GM12864 (cell line): ENCODE measurements at places on chromosomes 7 and 10.

GRCh38 chr10:113663142-113663541 lies 699 bp downstream of the NRAP start:
- DNase-seq = no peak

DNA sequence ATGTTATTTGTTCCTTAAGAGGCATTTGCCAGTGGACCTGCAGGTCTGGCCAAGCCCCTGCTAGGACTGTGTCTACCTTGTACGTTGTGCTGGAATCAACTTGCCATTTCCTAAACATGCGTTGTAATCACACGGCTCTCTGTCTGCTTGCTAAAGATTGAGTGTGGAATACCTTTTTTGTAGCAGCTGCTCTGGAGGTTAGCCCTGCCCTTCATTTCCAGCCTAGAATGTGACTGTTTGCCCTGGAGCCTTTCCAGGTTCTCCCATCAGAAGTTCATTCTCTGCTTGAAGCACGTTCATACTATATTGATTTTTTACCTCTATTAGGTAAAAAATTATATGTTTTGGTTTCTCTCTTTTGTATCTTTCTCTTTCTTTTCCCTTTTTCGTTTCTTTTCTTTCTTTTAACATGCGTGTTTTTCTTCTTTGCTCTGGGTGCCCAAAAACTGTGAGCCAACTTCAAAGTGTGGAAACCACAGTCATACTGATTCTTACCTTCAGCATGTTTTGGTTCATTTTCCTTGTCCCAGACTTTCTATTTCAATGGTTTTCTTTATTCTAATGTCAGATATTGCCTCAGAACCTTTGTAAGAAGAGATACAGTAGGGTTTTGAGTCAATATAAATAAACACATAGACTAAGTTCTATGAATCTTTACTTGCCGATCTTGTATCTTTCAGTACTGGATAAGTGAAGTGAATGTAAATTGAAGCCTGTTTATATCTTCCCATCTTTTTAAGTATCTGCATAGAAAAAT lies 111.9 kb upstream of the RPA3 start:
- DNase-seq = no peak

DNA sequence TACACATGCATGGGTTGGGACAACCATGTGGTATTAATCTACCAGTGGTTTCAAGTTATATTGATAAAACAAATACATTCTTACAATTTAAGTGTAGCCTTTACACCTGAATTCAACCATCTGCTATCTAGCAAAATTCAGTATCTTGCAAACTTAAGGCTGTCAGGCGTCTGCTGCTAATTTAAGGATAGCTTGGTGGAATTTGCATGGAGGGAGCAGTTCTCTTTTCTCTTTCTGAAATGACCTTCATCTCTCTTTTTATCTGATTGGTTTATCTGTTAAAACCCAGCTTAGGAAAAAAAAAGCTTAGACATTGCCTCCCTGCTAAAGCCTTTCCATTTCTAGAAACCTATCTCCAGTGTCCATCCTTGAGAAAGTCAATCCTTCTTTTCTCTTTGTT lies 102.3 kb downstream of the ZEB1 start:
- no peak for DNase-seq

- DNase-seq = no peak
Measured at GRCh38 chr10:67259319-67259929, 333.6 kb downstream of the LRRTM3 start.

- no peak for DNase-seq
Measured at GRCh38 chr7:4045975-4046374, 636.1 kb upstream of the FOXK1 start.

DNA sequence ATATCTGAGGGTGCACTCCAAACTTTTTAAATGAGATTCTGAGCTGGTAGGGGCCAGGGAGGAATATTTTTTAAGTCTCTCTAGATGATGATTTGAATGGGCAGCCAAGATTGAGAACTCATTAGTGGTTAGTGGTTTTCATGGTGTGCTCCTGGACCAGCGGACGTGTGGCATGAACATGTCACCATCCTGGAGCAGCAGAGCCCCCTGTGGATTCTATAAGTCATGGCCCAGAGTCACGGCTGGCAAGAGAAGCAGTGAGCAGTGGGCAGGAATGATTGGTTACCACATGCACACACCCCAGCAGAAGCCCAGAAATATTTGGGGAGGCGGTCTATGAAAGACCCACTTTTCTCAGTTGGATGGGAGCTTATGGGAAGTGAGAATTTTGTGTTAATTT lies 21.2 kb upstream of the UCN3 start:
- DNase-seq = no peak

- DNase-seq = no peak
Measured at GRCh38 chr10:101155896-101156295, 24.8 kb downstream of the TLX1 start.

GRCh38 chr10:97356318-97356914 lies 21.9 kb upstream of the FRAT2 start:
- DNase-seq = no peak

DNA sequence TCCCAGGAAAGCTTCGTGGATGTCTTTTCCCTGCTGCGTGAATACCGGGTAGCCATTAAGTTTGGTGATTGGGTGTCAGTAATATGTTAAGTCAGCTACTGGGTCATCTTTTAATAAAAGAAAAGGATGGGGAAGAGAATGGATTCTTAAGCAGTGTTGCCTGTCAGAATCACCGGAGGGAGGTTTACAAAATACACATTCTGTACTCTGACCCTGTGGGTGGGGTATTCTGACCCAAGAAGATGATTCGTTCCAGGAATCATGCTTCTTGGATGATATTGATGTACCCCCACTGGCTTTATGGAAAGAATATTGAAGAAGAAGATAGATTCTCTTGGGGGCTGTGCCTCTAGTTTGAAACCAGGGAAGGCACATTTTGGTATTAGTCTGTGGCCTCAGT lies 18.3 kb downstream of the SGPL1 start:
- DNase-seq = no peak

GRCh38 chr7:127889677-127890076 lies 141.6 kb downstream of the LRRC4 start:
- no peak for DNase-seq

DNA sequence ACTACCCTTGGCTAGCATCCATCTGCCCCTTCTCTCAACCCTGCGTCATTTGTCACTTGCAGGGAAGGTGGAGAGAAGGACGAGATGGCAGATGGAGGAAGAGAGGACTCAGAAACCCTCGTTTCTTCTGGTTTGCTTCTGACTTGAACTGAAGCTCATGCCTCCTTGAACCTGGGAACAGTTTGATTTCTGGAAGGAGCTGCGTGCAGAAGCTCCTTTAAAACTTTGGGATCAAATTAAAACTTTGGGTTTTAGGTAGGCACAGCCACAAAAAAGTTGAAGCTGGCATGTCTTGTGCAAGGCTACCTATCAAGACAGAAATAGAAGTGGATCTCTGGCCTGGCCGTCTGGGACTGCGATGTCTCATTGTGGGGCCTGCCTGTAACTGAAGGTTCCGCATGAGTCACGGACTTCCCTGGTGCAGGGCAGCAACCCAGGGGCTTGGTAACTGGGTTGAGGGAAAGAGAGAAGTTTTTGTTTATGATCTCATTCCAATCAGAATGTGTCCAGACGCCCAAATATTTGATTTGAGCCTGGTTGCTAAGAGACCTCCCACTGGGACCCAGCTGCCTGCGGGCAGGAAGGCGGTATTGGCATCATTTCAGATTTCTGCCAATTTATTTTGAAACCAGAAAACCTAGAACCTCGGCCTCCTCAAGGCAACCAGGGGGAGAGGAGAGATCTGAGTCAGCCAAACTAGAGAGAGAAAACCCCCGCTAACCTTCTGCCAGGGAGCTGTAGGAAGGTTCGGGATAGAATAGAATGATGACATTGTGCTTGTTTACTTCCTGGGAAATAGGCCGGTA lies 15.8 kb upstream of the CAMK1D start:
- DNase-seq = no peak

GRCh38 chr7:107502797-107503196 lies 32.9 kb downstream of the GPR22 start:
- no peak for DNase-seq

DNA sequence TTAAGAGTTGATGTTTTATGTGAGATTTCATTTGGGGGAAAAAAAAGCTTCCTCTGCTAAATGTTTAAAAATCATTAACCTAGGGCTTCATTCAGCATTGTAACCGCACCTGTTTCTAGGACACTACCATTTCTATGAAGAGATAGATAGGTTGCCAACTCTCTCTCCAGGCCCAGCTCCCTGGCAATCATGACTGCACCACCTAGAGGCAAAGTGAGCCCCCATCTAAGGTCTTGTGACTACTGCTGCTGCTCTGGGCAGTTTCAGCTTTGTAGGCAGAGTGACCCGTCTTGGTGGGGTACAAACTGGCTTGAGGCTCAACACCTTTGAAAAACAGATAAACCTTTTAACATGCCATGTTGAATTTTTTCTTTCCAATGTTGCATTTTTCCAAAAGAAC lies 27.3 kb upstream of the MRC1 start:
- no peak for DNase-seq

GRCh38 chr7:156833312-156833711 lies 59.7 kb downstream of the LMBR1 start:
- no peak for DNase-seq

DNA sequence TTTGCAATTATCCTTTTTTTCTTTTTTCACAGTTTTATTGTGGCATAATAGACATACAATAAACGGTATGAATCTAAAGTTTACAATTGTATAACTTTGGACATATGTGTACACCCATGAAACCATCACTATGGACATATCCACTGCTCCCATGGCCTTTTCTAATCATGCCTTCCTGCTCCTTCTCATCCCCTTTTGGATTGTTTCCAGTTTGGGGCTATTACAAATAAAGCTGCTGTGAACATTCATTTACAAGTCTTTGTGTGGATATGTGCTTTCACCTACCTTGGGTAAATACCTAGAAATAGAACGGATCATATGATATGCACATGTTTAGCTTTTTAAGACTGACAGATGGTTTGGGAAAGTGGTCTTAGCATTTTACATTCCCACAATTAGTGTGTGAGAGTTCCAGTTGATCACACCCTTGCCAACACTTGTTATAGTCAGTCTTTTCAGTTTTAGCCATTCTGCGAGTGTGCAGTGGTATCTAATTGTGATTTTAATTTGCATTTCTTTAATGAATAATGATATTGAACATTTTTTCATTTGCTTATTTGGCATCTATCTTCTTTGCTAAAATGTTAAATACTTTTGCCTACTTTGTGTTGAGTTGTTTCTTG lies 120.9 kb upstream of the KAT6B start:
- no peak for DNase-seq

- no peak for DNase-seq
Measured at GRCh38 chr10:69861251-69862240, 59.8 kb downstream of the COL13A1 start.

DNA sequence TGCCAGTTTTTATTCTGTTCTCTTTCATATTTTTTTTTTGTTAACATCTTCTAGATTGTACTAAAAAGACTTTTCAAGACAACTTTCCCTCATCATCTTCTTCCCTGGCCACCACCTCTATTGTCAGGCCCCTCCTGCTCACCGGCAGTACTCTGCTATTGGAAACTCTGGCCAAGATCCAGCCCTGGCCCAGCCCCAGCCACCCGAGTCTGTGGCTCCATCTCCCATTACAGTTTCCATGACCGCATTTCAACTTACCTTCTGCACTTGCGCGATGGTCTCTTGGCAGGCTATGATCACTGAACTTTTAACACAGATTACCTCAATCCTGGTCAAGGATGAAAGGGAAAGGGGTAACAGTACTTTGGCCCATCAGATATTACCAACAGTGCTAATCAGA lies 137.7 kb upstream of the POM121L12 start:
- DNase-seq = no peak

GRCh38 chr7:158442260-158442659 lies 145.4 kb downstream of the PTPRN2 start:
- no peak for DNase-seq

- DNase-seq = no peak
Measured at GRCh38 chr7:158283016-158283974, 304.3 kb downstream of the PTPRN2 start.

DNA sequence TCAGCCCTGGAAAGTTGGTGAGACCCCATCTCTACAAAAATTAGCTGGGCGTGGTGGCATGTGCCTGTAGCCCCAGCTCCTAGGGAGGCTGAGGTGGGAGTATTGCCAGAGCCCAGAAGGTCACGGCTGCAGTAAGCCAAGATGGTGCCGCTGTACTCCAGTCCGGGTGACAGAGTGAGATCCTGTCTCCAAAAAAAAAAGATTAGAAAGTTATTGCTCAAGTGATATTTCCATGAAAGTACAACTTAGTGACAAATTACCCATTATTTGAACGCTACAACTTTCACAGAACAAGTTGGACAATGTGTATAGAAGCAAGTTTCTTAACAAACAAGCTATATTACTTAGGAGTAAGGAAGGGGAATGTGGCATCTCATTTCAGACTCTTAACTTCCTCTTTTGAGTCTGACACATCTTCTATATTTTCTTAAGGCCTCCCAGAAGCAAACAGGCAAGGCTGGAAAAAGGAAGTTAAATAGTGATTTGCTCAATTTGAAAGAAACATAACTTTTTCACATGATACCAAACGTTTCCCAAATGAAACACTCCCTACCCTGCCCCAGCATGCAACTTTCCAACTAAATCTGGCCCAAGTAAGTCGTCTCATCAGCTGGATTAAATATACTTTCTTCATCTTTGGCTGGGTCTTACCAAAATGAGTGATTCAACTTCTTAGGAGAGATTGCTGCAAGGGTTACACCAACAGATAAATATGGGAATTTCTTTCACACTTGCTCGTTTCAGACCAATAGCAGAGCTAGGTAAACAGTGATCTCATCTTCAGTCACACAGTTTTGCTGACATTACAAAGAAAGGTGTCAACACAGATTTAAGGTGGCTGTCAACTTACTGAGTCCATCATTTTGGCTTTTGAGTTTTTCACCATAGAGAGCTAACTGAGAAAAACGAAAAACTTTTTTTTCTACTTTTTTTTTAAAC lies 66.3 kb upstream of the KLF6 start:
- DNase-seq = no peak

GRCh38 chr10:128606055-128606454 lies 479.8 kb upstream of the MKI67 start:
- DNase-seq = no peak

- DNase-seq = no peak
Measured at GRCh38 chr7:21757537-21758282, 188.0 kb downstream of the CDCA7L start.

DNA sequence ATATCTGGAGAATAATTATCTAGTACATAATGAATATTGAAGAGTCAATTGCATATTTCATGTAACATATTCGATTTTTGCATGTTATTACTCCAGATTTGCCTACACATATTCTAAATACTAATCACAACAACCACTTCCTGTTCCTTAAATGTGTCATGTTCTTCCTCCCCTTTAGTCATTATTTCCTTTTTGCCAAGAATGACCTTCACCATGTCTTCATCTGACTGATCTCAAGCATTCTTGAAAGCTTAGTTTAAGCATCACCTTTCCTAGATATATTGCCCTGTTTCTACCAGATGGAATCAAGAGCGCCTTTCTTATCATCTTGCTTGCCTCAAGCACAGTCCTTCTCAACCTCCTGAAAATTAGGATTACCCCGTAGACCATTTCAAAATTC lies 23.5 kb upstream of the MEOX2 start:
- DNase-seq = no peak
